ENCODE measurements at places on chromosomes 12 and 14. TPM values are rescaled to one million over a fixed set of nuclear protein-coding genes. Genes with fewer than 3 reads are reported as not detected.

RGS6 gene
- 2.5 TPM for total RNA-seq

DNA sequence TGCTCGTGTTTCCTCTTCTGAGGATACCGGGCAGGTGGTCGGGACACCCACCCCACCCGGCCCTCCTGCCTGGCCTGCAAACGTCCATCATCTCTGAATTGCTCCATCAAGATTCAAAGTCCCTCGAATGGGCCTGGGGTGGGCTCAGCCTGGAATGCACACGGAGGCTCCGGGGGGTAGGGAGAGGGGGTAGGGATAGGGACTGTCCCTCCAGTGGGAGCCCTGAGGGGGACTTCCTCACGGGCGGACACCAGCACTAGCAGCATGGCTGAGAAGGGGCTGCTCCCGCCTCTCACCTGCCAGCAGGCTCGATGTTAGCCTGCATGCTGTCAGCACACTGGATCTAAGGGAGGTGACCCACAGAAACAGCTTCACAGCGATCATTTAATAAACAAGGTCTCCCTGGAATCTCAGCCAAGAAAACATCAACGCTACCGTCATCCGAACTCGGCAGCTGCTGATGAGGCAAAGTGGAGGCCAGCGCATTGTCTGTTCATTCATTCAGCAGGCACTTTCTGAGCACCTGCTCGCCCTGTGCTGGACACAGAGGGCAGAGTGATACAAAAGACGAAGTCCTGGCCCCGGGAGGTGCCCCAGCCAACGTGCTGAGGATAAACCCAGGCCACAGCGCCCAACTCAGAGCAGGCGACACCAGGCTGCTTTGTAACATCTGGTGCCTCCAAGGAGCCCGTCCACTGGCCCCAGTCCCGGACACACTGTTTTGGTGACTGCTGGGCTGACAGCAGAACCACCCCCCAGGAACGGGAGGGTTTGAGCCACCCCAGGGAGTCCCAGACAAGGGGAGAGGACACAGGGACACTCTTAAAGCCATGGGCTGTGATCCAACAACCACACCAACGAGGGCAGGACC lies 6.3 kb downstream of the TMEM179 start:
- no peak for DNase-seq

GRCh38 chr12:2411616-2412304 lies 359.0 kb downstream of the CACNA1C start:
- DNase-seq: no peak

DNA sequence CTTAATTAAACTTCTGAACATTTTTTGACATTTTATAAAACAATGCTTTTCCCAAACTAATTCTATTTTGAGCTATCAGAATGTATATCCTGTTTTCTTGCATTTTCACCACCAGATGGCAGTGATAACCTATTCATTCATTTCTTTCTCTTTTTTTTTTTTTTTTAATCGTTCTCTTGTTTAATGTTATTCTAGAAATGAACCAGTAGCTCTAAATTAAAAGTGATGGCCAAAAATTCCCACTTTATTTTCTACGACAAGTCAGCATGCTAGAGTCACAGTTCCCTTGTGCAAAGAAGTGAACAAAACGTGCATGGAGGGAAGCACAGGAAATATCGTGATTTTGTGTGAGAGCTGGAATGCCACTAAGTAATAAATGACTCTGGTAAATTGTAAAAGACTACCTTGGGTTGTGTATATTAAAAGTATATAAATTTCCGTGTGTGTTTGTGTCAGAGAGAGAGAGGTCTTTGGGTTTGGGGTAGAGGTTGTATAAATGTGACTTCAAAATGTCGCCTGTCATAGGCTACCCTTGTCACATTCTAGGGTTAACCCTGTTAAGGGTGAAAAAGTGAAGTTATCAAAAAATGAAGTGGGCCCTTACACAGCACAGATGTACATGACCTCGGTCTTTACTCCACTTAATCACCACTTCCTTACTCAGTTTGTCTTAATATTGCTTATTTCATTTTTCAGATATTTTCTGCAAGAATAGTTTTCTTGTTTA lies 40.4 kb upstream of the LDHB start:
- DNase-seq: no peak

DNA sequence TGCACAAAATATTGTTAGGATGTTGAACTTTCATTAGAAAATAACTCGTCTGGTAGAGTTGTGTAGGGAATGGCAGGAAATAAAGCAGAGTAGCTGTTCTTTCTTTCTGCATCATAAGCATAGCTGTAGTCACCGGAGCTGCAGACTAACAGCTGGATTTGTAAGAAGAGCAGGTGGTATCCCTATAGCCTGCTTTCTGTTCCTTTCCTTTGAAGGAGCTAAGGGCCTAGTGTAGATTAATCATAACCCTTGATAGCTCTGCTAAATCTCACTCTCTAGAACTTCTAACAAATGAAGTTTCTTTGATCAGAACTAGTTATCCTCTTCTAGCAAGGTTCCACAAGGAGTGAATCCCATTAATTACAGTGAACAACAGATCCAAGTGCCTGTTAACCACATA lies 3.5 kb downstream of the LMO3 start:
- no peak for DNase-seq

All from mucosa of descending colon (tissue), 3 donors.